ENCODE measurements at places on chromosomes 6 and 20.

DNA sequence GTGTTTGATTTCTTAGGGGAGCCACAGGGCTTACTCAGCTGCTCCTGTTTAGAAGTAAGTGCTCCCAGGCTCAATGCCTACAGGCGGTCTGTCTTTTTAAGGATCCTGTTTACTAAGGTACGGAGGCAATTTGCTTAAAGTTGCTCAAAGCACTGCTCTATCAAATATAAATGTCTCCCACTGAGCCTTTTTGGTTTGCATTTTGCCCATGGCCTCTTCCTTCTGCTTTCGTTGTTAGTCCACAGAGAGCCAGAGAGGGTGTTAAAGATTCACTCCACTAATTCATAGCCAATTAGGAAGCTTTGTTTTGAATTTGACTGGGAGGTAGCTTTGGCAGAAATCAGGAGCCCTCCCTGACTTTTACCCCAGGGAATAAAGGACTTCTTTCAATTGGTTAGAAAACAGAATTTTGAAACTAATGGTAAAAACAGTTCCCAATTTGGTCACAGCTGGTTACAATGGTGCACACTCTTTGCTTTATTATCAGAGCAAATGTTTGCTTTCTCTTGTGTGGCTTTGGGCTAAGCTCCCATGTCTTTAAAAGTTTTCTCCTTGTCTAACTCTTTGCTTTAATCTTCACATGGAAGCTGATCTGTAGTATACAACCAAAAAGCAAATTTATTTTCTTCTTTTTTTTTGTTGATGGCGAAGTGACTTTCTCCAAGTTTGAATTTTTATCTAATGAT, 126.2 kb downstream of the IMPG1 start:
- no peak for DNase-seq

DNA sequence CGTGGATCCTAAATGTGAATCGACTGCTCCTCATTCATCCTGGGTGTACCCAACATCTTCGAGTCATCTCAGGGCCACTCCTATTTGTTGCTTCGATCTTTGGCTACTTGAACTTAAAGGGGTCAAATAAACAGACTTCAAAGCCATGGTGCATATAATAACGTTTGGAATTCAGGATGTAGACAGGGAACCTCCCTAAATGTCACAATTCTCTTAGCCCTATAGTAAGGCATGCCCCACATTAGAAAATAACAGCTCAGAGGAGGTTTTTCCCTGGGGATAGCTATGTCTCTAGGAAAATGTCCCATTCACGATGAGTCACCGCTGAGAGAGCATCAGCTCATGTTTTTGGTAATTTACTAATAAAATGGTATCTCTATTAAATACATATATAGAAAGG, 54.8 kb upstream of the BMP6 start:
- no peak for DNase-seq

DNA sequence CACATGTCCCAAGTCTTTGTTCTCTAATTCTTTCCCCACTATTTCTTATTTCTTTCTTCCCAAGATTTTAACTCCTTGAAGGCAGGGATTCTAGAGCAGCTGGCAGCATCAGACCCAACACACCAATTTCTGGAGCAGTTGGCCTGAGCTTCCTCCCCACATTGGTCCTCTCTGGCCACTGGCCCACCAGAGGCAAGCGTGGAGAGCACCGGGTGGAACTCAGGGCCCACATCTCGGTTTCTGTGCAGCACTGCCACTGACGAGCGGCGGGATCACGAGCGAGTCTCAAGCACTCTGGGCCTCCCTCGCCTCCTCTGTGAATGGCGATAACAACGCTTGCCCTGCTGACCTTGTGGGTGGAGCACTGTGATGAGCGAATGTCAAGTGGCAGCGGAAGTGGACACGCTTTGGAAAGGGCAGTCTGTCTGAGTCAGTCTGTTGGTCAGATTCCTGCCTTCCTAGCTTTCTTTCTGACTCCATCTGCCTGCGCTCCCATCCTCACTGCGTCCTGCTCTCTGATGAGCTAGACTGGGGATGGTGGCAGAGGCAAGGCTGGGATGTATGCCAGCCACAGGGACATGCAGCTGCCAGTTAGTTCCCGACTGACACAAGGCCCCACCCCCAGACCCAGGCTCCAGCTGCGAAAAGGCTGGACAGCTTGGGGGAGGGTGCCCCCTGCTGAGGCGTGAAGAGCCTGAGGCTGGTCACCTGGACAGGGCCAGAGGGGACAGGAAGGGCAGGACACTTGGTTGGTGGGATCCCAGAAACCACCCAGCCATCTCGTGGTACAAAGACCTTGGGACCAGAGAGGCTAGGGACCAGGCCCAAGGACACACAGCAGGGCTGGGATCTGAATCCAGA, 4.5 kb upstream of the SPDEF start:
- DNase-seq: no peak

GRCh38 chr6:85465762-85466161, 15.9 kb downstream of the NT5E start:
- DNase-seq: no peak

DNA sequence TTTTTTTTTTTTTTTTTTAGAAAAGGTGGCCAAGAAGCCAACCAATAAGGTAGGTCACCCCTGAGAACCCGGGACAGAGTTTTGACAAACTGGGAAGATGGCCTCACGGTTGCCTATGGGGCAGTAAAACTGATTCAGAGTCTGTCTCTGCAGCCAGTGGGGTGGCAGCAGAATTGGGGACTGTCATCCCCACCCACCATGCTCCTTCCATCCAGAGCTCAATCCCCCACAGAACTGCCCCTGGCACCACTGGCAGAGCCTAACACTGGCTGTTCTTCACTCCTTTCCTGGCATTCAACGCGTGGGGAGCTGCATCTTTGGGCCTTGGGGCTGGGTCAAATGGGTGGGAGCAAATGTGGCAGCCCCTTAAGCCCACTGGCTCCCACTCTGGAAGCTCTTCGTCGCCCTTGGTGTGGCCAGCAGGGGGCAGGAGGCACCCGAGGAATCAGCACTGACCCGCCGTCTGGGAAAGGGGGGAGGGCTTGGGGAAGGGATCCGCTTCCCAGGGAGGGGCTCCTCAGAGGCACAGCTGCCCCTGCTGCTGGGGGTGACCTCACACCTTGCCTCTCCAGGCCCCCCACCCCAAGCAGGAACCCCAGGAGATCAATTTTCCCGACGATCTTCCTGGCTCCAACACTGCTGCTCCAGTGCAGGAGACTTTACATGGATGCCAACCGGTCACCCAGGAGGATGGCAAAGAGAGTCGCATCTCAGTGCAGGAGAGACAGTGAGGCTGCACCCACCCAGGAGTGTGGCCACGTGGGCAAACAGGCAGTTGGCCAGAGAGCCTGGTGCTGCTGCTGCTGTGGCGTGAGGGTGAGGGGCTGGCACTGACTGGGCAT, 10.4 kb downstream of the CD40 start:
- no peak for DNase-seq

DNA sequence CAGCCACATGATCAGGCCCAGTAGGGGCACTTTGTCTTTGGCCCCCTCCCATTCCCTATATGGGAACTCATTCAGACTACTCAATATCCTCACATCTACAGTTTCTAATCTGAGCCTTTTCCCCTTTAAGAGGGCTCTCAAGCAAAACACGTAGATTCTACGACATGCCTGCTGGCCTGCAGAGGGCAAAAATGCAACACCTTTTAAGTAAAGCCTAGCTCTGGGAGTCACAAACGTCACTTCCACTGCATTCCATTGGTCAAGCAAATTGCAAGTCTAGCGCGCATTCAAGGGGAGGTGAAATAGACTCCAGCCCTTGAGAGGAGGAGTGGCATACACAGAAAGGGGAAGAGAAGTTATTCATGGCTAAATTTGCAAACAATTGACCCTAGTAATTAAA, 70.6 kb downstream of the CDC40 start:
- DNase-seq: no peak

DNA sequence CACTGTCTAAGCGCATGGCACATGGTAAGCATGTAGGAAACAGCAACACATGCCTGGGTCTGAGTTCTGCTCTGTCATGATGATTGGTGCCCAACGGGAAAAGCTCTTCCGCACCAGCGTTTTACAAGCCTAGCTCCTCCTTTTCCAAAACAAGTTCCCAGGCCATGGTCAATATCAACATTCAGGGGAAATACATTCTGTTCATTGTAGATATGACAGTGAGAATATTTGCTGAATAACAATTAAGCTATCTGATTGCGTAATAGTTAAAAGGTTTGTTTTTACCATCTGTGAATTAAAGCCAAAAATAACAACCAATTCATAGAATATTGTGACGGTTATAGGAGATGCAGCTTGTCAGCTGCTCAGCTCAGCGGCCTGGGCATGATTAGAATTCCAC, 404.3 kb upstream of the SLC35B3 start:
- no peak for DNase-seq

DNA sequence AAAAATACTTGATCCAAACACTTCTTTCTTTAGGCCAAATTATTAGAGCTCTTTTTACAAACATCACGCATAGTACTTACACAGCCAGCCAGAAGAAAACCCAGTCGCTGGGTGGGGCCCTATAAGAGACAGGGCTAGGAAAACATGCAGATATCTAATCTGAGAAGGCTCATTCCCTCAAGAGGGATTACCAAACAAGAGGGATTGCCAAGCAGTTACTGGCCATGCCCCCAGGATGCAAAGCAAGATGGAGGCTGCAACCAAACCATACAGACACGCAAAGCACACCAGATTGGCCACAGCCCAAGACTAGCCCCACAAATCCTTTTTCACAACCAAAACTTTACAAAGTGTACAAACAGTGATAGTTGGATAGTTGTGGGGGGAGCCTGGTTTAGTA, 1235.4 kb upstream of the GJE1 start:
- DNase-seq: no peak

GRCh38 chr6:31691078-31691463, 10.2 kb upstream of the LY6G5C start:
- no peak for DNase-seq

DNA sequence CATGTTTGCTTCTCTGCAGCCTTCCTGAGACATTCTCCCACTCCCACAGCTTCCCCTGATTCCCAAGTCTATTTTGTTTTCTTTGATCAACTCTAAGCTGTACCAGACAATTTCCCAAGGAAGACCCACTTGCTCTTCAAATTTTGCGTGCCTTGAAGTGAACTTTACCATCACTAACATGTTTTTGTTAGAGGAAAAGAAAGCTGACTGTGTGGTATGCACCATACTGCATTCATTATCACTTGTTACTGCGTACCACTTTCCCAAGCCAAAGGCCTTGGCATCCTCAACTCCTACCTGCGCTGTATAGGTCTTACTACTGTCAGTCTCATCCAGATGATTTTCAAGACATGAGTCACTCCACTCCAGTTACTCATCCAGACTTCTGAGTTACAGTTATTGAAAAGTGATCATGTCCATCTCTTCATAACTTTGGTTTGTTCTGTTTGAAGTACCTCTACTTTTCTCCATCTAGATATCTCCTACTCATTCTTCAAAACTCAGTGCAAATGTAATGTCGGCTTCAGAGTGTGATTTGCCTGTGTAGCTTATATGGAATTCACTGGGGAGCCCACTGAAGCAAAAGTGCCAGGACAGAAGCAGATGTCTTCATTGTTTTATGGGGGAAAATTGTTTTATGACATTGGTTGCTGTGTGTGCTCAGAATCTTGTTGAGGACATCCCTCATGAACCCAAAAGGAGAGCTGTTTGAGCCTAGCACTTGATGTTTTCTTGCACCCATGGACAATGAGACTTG, 5.2 kb downstream of the RPS12 start:
- no peak for DNase-seq

DNA sequence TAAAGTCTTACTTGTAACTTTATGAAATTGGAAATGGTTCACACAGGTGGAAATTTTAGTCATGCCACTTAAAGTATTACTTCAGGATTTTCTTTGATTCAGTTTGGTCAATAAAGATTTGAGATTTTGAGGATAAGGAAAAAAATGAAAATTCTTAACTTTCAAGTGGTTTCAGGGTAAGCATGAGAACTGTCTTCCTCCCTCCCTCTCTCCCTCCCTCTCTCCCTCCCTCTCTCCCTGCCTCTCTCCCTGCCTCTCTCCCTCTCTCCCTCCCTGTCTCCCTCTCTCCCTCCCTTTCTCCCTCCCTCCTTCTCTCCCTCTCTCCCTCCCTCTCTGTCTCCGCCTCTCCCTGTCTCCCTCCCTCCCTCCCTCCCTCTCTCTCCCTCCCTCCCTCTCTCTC, 36.9 kb downstream of the L3MBTL3 start:
- DNase-seq: no peak

DNA sequence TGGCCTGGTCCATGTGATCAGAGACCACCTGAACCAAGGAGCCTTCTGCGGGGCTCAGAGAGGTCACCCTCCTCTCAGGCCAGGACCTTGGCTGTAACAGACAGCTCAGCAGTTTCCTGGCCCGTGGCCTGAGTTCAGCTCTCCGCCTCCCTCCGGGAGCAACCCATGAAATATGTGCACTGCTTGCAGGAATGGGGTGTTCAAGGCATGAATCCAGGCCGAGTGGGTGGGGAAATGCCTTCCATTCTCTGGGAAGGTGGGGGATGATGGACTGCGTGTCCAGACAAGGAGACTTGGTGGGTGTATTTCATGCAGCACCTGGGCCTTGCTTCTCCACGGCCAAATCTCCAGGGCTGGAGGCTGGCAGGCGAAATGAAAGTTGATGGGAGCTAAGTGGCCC, 46.0 kb downstream of the SIRPA start:
- no peak for DNase-seq

DNA sequence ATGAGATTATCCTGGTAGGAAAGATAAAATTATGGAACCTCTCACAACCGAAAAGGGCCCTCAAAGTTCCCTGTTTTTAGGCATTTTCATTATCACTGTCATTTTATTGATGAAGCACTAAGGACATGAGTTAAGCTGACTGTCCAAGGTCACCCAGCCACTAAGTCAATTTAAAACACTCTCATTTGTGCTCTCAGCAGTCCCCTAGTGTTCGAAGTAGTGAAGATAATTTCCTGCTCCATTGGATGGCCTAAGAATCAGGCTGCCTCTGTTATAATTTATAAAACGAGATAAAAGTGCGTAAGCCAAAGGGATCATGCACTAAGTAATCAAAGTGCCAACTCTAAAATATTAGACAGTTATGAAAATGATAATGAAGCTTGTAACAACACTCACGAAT, 169.1 kb downstream of the KIF16B start:
- no peak for DNase-seq

- no peak for DNase-seq
Observed at GRCh38 chr6:140051521-140052512, 677.4 kb upstream of the CITED2 start.

GRCh38 chr6:130632277-130632676, 194.9 kb upstream of the SMLR1 start:
- no peak for DNase-seq

DNA sequence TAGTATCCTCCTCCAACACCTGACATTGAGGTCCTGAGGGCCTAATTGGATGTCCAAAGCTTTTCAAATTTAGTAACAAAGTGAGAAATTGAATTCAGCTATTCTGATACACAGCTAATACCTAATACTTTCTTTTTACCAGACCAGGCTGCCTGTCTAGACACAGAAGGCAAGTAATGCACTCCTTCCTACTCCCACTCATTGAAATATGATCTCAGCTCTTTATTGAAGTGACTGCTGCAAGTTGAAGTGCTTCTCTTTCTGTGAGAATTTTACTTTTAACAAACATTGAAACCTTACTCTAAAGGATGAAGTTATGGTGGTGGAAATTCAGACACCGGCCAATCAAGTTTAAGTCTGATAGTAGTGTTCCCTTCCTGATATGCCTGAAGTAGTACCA, 90.8 kb upstream of the OGFRL1 start:
- no peak for DNase-seq

GRCh38 chr6:119658917-119659316, 309.4 kb upstream of the MAN1A1 start:
- DNase-seq: no peak

Measured in activated T-helper 9 cell treated with anti-CD3 and anti-CD28 coated beads, Interleukin-2, amount 50 U/mL, for 16 hours (primary cell).